ENCODE measurements at places on chromosomes 13 and 19.

DNA sequence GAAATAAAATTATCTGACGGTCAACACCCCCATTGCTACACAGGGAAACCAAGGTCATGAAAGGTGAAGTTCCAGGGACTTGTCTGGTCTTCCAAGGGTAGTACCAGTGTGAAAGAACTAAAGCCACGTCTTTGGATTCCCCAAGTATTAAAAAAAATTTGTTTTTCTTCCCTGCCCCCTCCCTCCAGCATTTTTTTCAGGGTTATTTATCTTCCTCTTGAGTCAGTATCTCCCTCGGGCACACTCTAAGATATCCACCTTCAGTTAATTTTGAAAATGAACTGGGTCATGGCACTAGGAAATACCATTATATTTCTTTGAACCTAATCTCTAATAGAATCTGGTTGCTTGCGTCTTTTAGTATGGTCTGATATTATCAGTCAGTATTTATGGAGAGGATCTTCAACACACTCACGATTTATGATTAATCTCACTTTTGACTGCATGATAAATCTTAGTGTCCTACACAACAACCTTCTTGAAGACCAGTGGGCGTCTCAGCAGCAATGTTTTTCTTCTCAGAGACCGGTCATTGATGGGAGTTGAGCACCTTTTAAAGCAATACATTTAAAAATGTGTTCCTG lies 9.1 kb downstream of the ATP8A2 start:
- DNase-seq: no peak

- DNase-seq: no peak
Observed at GRCh38 chr13:35496006-35496405, 19.5 kb upstream of the MAB21L1 start.

- no peak for DNase-seq
Observed at GRCh38 chr19:38683393-38684077, 36.1 kb downstream of the ACTN4 start.

GRCh38 chr19:48835734-48836088 lies 580 bp downstream of the HSD17B14 start:
- DNase-seq: no peak

DNA sequence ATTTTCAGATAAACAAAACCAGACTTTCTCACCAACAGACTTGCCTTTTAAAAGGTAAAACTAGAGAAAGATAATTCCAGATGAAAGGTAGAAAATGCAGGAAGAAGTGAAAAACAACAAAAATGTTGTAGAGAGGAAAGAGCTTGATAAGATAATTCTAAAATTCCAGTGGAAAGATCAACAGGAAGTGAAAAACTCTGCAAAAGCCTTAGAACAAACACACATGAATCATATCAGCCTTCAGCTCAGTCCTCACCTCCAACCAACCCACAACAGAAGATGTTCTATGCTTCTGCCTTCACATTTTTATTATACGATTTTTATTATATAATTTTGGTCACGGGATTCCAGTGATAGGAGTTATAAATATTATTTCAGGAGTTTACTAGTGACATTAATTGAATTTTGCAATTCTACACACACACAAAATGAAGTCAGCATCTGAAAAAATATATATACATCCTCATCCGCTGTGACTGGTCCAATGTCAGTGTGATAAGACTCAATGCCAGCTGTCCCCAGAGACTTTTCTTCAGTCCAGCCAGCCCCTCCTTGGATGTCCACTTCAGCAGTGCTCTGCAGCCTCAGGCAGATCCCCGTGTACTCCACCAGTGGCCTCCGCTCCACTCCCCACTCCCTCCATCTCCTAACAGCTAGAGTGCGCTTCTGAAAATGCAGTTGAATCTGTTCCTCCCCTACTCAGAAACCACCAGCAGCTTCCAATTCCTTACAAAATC lies 57.9 kb downstream of the GADD45B start:
- DNase-seq: no peak

DNA sequence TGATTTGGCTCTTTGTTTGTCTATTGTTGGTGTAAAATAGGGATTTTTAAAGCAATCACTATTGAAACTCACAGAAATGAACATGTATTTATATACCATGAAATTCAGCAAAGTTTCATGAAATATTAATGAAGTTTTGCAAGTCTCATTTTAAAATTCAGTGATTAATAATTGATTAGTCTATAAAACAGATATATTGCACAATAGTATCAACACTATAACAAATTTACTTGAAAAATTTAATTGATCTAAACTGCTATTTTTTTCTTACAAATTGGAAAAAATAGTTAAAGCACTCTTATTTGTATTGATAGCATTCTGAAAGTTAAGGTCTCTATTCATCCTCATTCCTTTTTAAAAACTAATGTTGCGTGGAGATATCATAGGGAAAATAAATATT lies 121.0 kb upstream of the PCDH9 start:
- DNase-seq: no peak

DNA sequence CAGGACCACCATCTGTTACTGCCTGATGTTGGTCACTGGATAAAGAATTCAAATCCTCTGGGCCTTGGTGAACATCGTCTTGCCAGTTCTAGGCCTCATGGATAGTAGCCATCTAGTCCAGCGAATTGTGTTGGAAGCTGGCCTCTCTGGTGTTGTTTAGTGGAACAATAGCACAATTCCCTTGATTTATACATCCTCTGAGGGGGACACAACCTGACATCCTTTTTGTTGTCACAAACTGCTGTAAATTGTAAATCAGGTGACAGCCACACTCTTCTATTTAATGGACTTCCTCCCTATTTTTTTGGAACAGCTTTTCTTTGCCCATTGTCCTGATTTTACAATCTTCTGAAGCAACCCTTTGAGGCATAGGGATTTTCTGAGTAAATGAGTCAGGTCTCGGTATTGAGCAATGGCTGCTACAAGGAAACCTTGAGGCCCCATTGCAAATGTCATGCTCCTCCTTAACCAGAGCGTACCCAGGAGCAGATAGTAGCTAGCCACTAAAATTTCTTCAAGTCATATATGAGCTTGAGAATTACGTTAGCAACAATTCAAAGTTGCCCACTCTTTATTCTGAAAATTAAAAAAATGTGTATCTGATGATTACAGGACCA lies 263.3 kb downstream of the COG6 start:
- DNase-seq: no peak

DNA sequence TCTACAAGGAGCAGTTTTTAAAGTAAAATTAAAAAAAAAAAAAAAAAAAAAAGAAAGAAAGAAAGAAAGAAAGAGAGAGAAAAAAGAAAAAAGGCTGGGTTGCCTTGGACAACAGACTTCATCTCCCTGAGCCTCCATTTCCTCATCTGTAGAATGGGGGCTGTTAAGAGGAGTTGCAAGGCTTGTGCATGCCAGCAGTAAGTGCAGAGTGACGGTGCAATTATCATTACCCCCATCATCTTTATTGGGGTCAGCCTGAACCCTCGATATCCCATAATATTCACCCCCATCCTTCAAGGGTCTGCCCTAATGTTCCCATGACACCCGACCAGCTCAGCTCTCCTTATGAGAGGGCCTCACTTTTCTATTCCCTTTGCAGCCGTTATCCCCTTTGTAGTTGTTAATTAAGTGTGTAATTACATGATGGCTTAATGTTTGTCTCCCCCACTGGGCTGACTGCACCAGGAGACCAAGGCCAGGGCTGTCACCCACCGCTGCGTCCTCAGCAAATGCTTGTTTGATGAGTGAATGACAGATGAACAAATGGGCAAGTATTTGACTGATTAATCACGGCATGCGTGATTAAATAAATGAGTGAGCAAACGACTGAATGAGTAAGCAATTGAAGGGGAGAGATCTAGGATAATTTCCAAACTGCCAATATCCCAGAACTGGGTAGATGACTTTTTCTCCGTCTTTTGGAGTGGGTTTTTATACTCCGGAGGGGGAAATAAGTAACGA lies 10.1 kb downstream of the FOSB start:
- no peak for DNase-seq

- DNase-seq: no peak
Observed at GRCh38 chr13:98032168-98032567, 78.7 kb downstream of the IPO5 start.

GRCh38 chr13:87982400-87982799 lies 311.2 kb downstream of the SLITRK5 start:
- DNase-seq: no peak

DNA sequence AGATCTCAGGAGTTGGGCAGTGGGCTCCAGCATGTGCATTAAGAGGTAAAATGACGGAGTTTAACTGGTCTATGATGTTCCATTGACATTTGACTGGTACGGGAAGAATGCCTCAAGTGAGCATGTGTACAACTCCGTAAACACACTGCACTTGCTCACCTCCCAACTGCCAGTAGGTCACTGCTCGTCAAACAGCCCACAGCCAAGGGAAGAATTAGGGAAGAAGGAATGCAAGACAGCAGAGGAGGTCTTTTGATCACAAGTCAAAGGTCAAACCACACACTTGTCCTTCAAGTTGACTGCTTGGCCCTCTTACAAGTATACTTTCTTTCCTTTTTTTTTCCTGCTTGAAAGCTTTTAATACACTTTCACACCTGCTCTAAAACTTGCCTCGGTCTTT lies 236.7 kb downstream of the B3GLCT start:
- no peak for DNase-seq

- no peak for DNase-seq
Observed at GRCh38 chr13:62643007-62643483, 1227.4 kb upstream of the PCDH20 start.

GRCh38 chr13:64347664-64348063 lies 2882.5 kb downstream of the PCDH9 start:
- no peak for DNase-seq

- no peak for DNase-seq
Observed at GRCh38 chr13:99722931-99723330, 221.7 kb downstream of the TM9SF2 start.

DNA sequence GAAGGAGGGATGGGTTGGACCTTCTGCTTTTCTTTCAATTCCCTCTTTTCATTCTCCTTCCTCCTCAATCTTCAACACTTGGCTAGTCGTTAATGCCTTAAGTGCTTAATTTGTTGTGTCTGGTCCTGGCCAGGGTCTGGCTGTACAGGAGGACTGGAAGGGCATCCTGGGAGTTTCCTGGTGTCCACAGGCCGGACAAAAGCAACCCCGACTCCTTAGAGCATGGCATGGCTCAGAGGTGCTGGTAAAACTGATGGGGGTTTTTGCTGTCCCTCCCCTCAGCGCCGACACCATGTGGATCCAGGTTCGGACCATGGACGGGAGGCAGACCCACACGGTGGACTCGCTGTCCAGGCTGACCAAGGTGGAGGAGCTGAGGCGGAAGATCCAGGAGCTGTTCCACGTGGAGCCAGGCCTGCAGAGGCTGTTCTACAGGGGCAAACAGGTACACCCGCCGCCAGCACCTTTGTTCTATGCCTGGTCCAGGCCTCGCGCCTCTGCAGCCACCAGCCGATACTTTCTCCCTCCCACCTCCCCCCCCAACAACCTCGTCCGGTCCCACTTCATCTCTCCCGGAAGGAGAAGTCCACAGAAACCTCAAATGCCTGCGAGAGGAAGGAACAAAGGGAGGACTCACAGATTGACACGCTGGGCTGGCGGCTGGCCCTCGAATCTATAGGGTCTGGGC lies 1.4 kb downstream of the UHRF1 start:
- DNase-seq: no peak

- no peak for DNase-seq
Observed at GRCh38 chr13:110669036-110669435, 36.9 kb downstream of the CARS2 start.

DNA sequence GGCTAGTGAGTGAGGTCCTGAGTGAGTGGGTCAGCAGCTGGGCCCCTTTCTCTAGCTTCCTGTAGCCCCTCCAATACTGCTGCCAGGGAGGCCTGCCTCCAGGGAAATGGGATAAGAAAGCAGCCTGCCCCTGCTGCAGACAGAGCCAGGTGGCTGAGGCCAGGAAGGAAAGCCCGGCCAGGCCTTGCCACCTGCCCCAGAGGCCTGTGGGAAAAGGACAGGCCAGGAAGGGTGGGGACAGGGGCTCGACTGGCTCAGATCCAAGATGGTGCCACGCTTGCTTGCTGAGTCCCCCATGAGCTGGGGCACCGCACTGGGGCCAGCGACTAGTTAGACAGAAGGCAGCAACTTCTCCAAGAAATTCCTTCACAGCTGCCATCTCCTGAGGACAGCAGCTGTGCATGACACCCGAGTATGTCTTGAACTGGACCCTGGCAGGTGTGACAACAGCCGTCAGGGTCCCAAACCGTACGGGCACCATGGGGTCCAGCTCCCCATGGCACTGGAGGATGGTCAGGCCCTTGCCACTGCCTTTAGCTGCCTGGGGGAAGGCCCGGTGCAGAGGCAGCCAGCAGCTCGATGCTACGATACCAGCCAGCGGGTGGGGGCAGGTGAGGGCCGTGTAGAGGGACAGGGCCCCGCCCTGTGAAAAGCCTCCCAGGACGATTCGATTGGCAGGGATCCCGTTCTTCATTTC lies 5.1 kb upstream of the PRR36 start:
- no peak for DNase-seq

GRCh38 chr19:11404588-11405222 lies 14.4 kb downstream of the RGL3 start:
- no peak for DNase-seq

GRCh38 chr13:51912091-51912490 lies 50.3 kb downstream of the CCDC70 start:
- DNase-seq: no peak

DNA sequence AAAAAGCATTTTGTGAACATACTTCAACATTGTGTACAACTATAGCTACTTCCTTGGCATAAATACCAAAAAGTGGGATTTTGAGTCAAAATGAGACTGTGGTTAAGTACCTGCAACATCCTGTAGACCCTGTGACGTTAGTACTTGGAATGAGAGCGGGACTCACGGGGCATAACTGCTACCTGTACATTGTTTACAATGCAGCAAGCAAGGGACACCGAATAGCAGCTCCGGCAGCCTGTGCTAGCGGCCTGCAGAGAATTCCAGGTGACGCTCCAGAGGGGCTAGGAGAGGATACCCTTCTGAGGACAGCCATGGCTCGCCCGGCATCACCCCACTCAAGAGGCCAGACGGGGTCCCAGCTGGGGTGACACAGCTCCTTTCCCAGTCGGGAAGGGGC lies 824 bp upstream of the ZNF331 start:
- no peak for DNase-seq

GRCh38 chr13:94411747-94412146 lies 67.7 kb downstream of the DCT start:
- no peak for DNase-seq

- no peak for DNase-seq
Observed at GRCh38 chr13:46831588-46832194, 34.7 kb upstream of the ESD start.

DNA sequence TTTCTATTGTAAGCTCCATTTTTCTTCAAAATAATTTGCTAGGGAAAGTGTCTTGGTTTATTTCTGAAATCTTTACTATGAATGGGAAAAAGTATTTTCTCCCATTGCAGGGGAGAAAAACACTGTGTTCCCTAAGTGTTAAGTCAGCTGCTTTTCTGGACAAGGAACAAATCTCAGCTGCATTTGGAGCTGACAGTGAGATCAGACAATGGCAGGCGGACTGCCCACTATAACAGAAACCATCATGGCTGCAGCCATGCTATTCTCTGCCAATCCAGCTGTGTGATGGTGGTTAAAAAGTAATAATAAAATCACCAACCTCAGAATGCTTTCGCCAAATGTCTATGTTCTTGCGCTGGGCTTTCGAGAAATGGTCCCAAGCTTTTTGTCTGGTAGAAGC lies 302.7 kb downstream of the DNAJC15 start:
- no peak for DNase-seq

GRCh38 chr19:7395360-7396066 lies 46.8 kb downstream of the ARHGEF18 start:
- no peak for DNase-seq

GRCh38 chr13:98476538-98476966 lies 100.4 kb downstream of the STK24 start:
- DNase-seq: no peak
